Hindlimb muscle (tissue), 1 donor: ENCODE measurements at places on chromosomes 6 and 20.
A peak's percentile ranks its signal among the peaks of the same experiment; 100 is the strongest.

- no peak for DNase-seq
These were observed 90.7 kb downstream of the KHDC1L start for GRCh38 chr6:73134588-73134987.

GRCh38 chr6:14756340-14756739 lies 489.5 kb upstream of the JARID2 start:
- DNase-seq = no peak

DNA sequence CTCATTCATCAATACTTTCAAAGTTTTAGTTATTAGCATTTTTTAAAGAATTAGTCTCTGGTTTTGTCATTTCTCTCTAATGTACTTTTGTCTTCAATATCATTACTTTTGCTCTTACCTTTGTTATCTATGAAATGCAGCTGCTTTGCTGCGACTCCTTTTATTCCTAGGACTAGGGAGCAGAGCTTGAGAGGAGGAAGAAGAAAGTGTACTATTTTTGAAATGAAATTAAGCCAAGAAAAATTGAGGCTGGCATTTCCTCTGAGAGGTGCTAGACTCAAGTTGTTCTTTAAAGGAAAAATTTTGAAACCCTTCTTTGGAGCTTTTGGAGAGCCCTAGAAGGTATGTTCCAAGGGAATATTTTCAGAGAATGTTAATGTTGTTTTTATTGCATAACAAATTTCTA lies 48.3 kb upstream of the MRAP2 start:
- no peak for DNase-seq

GRCh38 chr6:35629876-35630378 lies 58.8 kb downstream of the FKBP5 start:
- DNase-seq = no peak

- DNase-seq = no peak
These were observed 77.7 kb downstream of the TMEM170B start for GRCh38 chr6:11615214-11615602.

GRCh38 chr6:84525907-84526306 lies 238.5 kb downstream of the TBX18 start:
- DNase-seq = no peak

GRCh38 chr6:6840831-6841291 lies 252.3 kb downstream of the LY86 start:
- no peak for DNase-seq

DNA sequence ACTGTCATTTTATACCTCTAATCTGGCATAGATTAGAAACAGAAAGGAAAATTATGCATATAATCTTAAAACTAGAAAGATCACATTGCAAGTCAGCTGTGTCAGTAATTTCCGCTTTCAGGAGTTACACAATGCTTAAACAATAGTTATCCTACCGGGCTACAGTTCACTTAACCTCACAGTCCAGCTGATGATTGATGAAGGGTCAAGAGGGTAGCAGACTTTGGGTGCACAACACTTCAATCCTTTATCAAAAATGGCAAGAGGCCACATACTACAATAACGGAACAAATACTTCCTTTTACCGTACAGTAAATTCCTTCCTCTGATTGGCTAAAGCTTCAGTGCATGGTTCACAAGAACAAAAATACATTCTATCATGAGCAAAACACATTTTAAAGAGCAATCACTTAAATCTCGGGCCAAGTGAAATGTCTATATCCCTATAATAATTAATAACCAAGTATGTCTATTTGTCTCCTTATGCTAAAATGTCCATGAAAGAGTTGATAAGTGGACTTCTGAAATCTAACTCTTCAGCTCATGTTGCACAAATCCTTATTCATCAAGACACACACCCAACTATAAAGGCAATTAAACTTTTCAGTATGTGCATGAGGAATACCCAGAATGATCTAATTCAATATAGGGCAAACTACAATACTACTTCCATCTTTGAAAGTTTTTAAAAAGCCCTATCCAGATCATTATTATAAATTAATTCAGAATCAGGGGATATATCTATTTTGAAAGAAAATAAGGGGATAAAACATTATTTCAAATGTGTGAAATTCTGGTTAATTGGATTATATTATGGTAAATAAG lies 76.8 kb downstream of the HIVEP2 start:
- no peak for DNase-seq

DNA sequence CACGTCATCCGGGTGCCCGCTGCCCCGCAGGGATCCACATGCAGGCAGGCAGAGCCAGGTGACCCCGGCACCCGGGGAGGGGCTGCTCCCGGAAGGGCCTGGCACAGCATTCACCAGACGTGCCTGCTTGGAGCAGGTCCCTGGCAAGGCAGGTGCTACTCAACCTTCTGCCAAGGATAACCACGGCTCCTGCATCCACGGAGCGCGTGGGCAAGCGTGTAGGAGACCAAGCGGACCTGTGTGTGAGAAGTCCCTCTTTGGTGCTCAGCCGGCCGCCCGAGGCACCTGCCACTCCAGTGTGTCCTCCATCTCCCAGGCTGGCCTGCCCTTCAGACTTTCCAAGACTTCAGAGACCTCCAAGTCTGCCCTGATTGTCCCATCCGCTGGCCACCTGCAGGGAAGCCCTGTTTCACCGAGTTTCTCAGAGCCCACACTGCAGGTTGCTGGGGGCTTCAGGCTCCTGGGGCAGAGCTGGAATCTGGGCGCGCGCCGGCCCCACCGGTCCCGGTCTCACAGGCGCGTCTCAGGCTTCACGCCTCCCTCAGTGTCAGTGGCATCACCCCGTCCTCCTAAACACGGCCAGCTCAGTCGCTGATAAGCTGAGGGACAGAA lies 124.3 kb downstream of the DLL1 start:
- no peak for DNase-seq

DNA sequence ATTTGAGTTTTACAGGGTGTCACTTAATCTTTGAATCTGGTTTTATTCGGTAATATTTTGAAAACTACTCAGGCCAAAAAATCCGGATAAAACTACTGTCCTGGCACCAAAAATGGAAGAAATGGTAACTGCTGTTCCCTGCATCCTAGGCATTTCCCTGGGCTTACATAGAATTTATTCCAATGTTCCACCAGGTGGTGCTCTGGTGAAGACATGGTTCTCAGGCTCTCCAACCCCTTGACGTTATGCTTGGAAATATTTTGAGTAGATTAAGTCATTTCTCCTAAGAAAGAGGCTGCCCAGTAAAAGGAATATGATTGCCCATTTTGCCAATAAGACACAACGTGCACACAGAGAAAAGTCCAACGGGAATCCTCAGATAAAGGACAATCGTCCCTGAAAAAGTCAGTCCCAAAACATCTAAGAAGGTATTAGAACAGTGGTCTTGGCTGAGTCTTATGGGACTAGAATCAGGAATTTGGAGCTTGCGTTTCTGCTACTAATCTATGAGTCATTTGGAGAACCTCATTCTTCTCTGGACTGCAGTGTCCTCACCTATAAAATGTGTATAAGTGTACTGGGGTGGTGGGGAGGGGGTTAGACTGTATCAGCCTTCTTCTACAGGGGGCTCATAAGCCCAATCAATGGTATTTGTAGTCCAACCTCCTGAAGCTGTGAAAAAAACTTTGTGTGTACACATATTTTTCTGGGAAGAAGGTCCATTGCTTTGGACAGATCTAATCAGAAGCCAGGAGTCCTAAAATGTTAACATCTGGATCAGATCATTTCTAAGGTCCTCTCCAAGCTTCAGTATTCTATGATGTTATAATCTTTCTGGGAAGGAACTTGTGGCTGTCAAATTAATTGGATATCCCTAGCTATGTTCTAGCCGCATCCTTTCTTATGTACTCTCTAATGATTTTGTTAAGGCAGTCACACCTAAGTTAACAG lies 131.0 kb upstream of the BMP2 start:
- peak; percentile 46 for DNase-seq

GRCh38 chr6:160005861-160006540 lies 37.1 kb downstream of the IGF2R start:
- peak; percentile 76 for DNase-seq

- no peak for DNase-seq
These were observed 1.4 kb downstream of the ZNF184 start for GRCh38 chr6:27471365-27472115.

- no peak for DNase-seq
These were observed 7.8 kb downstream of the STX7 start for GRCh38 chr6:132505158-132505557.

DNA sequence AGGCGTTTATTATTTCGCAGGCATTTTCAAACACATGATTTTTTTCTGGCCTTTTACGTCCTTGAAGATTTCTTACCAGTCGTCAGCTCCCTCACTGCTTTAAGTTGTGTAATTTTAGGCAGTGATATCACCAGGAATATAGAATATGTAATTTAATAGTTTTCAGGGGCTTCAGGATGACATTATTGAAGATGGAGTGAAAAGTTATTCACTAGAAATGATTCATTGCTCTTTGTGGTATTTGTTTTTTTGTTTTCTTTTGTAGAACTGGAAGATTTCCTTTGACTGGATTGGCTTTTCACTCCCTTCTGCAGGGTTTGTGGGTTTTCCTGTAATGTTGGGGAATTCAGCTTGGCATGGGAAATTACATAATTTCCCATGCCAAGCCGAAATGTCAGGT lies 2.0 kb downstream of the LRRC1 start:
- DNase-seq = no peak

DNA sequence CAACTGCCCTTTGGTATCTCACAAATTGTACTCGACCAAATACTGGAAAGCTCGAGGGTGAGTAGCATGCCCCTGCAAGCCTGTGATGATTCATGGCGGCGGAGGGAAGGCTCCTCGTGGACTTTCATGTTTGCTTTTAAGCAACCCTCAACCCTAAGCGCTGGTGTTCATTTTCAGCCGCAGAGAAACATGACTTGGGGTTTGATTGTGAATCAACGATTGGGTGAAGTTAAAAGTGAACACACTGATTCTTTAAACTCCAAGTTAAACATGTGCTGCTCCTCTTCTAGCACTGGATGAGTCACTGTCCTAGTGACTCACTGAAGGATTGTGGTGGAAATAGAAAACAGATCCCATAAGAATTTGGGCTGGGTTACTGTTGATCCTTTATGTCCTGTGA lies 8.3 kb downstream of the CD109 start:
- no peak for DNase-seq
